ENCODE measurements at places on chromosomes 12 and 14.

DNA sequence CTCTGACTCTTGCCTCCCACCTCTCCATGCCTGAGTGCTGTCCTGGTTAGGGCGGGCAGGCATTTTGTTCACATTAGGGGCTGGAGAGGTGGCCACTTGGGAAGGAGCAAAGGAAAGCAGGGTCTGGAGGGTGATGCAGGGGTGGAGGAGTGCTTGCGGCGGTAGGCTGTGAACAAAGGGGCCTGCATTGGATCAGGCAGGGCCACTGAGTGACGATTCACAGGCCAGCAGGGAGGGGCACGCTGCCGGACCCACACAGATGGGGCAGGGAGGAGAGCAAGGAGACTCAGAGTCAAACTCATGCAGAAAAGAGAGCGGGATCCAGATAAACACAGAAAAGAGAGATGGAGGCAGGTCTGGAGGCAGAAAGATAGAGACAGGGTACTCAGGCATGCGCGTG is 58.4 kb upstream of the TBX3 start:
- no peak for DNase-seq

GRCh38 chr14:77356899-77357298 is 20.0 kb downstream of the TMED8 start:
- no peak for DNase-seq

- DNase-seq, result no peak
These were observed 16.7 kb upstream of the GCH1 start for GRCh38 chr14:54919330-54919729.

- no peak for DNase-seq
These were observed 455.0 kb downstream of the PCNX1 start for GRCh38 chr14:71362282-71362681.

DNA sequence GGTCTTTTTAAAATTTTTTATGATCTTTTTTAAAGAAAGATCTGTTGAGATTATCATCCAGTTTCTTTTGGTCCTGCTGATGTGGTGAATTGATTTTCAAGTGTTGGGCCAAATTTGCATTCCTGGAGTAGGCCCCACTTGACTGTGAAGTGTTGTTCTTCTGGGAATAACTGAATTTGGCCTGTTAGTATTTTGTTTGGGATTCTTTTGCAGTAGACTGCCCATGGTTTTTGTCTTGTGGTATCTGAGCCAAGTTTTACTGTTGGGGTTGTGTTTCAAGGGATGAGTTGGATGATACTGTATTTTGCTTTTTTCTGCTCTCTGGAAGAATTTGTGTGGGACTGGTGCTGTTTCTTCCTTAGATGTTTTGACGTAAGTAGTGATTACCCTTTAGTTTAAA is 4.0 kb upstream of the SYCP3 start:
- no peak for DNase-seq

GRCh38 chr12:64995816-64996215 is 125.3 kb downstream of the WIF1 start:
- peak; percentile 7 for DNase-seq

- no peak for DNase-seq
These were observed 43.9 kb downstream of the DIO3 start for GRCh38 chr14:101604935-101605780.

GRCh38 chr14:89276424-89276975 is 140.5 kb downstream of the FOXN3 start:
- peak; percentile 91 for DNase-seq

GRCh38 chr12:116002890-116003536 is 274.5 kb downstream of the MED13L start:
- peak; percentile 66 for DNase-seq

DNA sequence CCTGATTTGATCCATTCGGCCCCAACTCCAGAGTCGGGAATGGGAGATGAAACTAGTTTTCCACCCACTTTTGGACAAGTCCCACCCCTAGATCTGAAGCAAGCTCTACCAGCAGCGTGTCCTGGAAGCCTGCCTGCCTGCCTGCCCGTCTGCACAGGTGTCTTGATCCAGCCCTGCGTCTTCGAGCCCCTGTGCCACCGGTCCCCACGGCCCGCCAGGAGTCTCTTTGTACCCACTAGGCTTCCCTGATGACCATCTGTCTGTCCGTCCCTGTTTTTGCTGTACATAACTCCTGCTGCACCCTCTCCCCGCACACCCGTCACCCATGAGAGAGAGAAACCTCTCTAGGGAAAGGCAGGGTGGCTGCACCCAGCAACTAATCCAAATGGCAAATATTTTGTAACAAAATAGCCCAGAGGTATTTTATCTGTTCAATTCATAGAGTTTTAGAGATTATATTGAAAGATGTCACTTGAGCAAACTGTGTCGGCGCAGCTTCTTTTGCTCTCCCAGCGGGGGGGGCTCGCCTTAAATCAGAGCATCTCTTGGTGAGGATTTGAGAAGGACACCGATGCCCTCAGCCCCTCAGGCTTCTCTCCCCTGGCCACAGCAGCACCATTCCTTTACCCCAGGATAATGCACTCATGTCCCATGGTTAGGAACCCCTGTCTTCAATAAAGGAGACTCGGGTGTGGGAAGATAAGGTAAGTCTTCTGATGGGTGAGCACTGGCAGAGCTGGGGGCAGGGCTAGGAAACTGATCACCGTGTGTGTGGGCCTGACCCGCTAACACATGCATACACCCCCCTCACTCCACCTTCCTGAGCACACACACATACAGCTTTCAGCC is 35.8 kb downstream of the SLC6A12 start:
- DNase-seq, result no peak

- peak; percentile 24 for DNase-seq
These were observed 15.7 kb upstream of the ESPL1 start for GRCh38 chr12:53252349-53252916.

GRCh38 chr12:28540324-28540714 is 350.1 kb downstream of the CCDC91 start:
- DNase-seq, result peak; percentile 19

GRCh38 chr14:56817396-56817921 is 7.2 kb upstream of the OTX2 start:
- no peak for DNase-seq

DNA sequence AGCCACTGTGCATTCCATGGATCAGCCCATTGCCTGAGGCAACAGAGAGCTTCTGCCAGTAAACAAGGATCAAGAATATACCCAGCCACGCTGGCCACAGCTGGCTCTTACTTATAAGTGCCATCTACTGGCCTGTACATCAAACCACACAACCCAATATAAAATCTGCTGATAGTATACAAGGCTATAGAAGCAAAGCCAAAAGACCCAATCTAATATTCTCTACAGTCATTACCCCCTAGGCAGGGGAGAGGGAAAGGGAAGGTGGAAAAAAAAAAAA is 4.4 kb upstream of the FAM186B start:
- DNase-seq, result peak; percentile 30

DNA sequence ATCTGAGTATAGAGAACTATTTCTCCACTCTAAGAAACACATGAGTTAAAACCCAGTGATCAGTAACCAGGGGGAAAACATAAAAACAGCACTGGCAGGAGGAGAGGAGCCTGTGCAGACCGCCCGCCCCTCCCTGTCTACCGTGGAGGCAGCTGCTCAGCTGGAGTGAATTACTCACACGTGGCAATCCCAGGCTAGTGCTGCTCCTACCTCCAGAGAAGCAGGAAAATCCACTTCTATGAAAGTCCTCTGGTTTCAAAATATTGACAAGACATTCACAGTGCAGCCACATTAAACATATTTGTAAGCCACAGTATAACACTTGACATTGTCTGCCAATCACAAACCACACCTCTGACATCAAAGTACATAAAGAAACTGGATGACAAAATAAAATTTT is 16.7 kb downstream of the TMEM132D start:
- peak; percentile 57 for DNase-seq

DNA sequence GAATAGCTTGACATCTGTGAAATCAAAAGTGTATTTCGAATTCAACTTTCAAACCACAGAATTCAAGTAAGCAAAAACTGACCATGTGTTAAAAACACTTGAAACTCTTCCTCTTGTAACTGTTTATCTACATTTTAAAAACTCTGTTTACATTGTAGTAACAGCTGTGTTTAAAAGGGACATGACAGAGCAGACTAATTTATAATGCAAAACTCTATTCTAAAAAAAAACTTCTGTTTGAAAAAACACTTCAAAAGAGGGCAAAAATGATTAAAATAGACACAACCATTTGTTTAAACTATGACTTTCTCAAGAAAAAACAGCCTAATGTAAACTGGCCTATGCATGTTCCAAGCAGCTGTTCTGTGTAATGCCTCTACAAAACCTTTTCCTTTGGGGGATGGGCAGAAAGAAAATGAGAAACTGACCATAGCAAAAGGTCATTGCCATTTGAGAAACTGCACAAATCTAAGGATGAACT is 149.1 kb upstream of the HMGA2 start:
- DNase-seq, result peak; percentile 45

DNA sequence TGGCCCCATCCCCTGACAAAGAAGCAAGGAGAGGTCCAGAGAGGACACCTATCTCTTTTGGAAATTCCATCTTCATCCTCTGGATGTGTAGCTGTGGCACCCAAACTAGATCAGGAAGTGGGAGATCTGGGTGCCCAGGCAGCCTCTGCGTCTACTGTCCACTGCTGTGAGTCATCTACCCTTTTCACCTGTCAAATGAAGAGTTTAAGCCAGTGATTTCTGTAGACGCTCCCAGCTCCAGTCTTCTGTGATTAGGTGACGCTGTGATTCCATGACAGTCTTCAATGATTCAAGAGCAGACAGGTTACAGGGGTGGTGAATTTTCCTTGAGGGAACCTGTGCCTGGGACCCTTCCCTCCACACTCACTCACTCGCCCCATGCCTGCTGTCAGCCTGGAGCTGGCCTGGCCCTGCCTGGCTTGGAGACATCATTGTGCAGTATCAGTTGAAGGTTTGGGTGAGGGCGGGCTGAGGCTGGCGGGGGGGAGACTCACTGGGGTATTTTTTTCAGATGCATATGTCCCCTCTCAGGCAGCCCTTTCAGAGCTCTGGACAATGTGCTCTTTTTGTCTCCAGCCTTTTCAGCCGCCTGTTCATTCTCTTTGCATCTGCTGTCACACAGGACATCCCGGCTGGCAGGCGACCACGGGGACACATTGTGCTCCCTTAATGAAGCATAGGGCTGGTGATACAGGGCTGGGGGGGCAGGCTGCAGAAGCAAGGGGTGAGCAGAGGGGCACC is 56.8 kb upstream of the PARP11 start:
- no peak for DNase-seq

DNA sequence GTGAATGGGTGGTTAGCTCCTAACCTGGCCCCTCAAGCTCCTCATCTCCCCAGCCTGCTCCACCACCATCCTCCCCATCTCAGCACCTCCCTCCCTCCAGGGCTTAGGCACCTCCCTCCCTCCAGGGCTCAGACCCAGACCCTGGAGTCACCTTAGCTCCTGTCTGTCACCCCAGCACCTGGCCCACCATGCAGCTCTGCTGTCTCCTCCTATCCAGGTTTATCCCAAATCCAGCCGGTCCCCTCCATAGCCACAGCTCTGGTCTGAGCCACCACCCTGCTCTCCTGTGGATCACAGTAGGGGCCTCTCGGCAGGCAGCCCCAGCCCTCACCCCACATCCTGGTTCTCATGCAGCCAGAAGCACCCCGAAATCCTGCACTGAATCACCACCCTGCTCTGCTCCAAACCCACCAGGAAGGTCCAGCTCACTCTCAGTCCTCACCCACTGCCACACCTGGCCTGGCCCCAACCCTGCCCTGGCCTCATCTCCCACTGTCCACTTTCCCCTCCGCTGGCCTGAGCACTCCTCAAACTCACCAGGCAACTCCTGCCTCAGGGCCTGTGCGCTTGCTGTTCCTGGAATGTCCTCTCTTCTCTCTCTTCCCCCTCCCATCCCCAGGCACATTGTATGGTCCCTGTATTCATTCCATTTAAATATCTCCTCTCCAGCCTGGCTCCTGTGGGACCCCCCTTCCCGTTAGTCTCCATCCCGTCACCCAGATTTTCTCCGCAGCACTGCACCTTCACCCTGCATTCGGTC is 62.6 kb downstream of the DIO3 start:
- no peak for DNase-seq

GRCh38 chr14:104694991-104695659 is 5.7 kb downstream of the INF2 start:
- DNase-seq, result no peak

DNA sequence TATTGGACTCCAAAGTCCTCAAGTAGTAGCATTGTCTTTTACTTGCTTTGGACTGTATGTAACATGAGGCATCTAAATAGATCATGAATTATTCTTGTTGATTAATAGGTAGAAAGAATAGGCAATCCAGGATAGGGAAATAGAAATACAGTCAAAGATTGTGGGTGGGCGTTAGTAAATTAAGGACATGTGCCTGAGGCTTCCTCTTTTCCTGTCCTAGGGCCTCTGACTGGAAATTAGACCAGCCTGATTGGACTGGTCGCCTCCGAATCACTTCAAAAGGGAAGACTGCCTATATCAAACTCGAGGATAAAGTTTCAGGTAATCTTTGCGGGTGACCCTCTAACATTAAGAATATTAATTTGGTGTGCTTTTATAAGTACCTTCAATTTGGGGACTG is 7.6 kb downstream of the NECAP1 start:
- no peak for DNase-seq

DNA sequence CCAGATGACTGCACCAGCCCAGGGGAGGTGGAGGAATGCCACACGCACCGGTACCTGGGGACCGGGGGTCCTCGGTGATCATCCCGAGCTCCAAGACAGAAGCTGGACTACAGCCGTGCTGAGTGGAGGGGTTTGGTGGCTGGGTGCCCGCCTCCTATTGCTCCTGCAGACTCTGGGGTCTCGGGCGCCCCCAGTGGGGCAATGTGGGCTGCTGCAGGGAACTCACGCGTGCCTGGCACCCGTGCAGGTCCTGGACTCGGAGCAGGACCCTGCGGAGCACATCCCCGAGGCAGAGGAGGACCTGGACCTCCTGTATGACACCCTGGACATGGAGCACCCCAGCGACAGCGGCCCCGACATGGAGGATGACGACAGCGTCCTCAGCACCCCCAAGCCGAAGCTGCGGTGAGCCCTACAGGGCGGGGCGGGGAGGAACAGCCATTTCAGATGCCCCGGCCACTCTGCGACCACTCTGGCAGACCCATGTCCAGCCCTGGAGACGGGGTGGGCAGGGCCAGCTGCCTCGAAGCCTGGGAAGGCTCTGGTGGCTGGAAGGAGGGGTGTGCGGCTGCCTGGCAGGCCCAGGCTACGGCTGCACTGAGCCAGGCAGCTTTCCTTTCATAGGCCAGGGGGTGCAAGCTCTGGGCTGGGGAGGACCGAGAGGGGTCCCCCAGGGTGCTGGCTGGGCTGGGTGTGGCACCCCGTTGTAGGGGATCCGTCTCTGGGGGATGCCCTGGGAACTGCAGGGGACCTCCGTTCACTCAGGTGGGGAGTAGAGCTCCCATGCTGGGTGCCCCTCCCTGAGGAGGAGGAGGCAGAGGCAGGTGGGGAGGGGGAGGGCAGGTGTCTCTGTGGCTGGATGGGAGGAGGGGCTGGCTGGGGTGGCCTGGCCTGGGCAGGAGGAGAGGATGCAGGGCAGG is 21.6 kb upstream of the TEX22 start:
- no peak for DNase-seq

DNA sequence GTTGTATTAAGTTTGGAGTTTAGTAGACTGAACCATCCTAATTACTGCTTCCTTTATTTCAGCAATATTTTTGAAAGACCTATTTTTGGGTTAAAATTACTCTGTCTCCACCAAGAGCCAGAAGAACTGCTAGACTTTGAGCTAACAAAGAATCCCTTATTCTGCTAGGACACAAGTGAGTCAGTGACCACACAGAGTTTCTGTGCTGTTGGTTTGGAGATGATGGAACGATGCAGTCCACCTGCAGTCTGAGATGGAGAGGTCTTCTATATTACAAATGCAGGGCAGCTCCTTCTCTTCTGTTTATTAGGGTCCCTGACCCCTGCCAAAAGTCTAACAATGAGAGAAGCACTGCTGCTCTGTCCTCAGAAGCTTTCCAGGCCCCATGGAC is 6.7 kb upstream of the STXBP6 start:
- DNase-seq, result no peak

GRCh38 chr12:75438059-75438754 is 42.3 kb upstream of the GLIPR1 start:
- peak; percentile 42 for DNase-seq

All from choroid plexus epithelial cell (primary cell).